Activated naive CD8-positive, alpha-beta T cell treated with anti-CD3 and anti-CD28 coated beads, Interleukin-2, amount 50 U/mL, for 16 hours (primary cell): ENCODE measurements at places on chromosomes 13 and 19.

- DNase-seq, result no peak
These were observed 103.5 kb downstream of the POSTN start for GRCh38 chr13:37495046-37495445.

DNA sequence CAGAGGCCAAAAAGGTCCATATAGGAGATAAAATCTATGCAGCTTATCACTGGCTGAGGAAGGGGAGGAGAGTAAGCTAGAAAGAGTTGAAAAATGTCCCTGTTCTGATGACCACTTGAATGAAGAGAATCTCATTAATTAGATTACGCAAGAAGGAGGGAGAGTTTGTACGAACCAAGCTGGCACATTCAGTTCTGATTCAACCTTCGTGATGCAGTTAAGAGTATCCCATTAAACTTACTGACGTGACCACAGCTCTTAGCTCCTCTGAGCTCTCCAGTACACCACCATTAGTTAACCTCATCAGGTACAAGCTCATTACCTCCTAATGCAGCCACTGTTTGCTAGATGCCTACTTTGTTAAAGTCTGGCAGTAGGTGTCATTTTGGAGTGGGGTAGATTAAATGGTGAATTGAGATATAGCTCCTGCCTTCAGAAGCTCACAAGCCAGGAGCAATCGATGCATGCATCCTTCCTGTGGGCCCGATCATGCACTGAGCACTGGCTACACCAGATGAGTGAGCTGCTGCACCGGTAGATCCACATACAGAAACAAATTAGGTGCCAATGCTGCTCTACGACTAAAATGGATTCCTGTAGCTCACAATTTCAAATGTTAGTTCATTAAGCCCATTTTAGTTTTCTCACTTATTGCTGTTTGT, 458.3 kb downstream of the COG6 start:
- DNase-seq, result no peak

DNA sequence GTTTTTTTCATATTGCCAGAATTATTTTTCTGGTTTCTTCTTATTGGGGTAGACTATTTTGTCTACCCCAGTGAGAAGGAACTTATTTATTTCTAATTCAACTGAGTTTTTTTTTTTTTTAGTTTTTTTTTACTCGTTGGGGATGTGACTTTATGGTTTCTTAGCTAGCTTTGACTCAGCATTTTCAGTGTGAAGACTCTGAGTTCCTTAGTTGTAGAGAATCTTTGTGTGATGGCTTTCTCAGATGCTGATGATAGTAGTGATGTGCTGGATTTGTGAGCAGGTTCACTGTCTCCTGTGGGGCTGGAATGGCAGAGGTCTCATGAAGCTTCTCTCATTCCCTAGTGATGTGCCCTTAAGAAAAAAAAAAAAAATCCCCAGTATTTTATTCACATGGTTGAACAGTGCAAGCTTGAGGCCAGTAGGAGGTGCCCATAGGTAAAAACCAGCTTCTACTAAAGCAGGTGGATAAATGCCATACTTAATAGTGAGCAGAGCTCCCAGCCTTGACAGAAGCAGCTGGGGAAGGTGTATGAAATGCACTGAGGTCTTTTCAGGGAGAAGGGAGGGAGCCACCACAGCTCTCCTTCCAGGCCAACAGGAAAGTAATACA, 106.2 kb upstream of the KLF5 start:
- DNase-seq, result no peak

GRCh38 chr13:64553411-64554129, 2676.6 kb downstream of the PCDH9 start:
- no peak for DNase-seq

GRCh38 chr19:51195316-51195586, 29.6 kb upstream of the CD33 start:
- DNase-seq, result no peak

- no peak for DNase-seq
These were observed 275.0 kb upstream of the MIR17HG start for GRCh38 chr13:91072486-91072885.

- no peak for DNase-seq
These were observed 113.6 kb upstream of the MBNL2 start for GRCh38 chr13:97108530-97108900.

DNA sequence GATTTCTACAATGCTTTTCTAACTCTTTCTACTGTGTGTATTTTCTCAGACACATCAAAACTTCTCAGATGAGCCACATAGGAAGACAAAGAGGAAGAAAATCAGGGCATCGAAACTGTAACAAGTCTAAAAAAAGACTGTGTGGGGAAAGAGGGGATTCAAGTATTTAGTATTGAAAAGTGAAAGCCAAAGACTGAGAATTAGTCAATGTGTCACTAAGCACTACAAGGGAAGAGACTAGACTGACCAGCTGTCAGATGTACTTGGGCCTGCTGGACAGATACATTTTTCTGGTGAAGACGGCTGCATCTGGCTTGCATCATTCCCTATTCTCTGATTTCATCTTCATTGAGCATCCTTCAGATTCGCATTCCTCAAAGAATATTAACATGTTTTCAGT, 25.4 kb downstream of the COMMD6 start:
- no peak for DNase-seq

- peak; percentile 52 for DNase-seq
These were observed at the start of gene PTPRS for GRCh38 chr19:5340637-5341447. PTPRS (minus strand) TSS chr19:5340812; CDS start chr19:5286140, 54,672 bp downstream.

DNA sequence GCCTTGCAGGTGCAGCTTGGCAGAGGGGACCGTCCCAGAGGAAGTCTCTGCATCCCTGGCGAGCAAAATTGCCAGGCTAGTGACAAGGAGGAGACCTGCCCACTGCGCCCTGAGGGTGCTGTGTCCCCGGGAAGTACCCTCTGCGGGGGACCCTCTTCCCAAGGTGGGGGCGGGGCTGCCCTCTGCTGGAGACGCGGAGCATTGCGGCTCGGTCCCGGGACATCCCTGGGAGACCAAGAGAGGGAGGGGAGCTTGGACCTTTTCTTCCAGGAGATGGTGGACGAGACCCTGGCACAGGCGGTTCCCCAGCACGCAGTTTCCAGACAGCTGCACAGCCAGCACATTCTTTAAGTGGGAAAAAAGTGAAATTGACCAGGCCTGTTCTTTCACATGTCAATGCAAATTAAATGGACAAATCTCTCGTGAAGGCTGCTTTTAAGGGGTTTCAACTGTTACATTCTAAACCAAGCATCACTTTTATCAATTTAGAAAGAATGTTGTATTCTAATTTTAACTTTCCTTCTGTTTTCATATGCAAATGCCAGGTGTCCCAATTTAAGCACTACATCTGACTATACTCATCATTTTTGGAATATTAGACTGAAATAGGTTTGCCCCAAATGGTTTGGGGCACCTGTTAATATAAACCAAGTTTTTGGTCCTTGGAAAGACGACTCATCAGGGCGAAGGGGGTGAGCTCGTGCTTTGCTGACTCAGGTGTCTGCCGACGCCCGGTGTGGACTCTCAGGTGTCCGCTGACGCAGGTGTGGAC, 60.7 kb downstream of the MCF2L start:
- DNase-seq, result peak; percentile 11

- DNase-seq, result no peak
These were observed 138.5 kb upstream of the TMTC4 start for GRCh38 chr13:100812982-100813584.

GRCh38 chr13:96810104-96810503, 184.2 kb downstream of the OXGR1 start:
- DNase-seq, result no peak

GRCh38 chr13:22629374-22629773, 551.4 kb upstream of the SGCG start:
- DNase-seq, result no peak

- no peak for DNase-seq
These were observed 3.3 kb downstream of the BCAM start for GRCh38 chr19:44812142-44812718.

GRCh38 chr19:10126213-10126639, 6.5 kb upstream of the EIF3G start:
- no peak for DNase-seq

- DNase-seq, result no peak
These were observed 21.5 kb downstream of the EBPL start for GRCh38 chr13:49669735-49670309.

DNA sequence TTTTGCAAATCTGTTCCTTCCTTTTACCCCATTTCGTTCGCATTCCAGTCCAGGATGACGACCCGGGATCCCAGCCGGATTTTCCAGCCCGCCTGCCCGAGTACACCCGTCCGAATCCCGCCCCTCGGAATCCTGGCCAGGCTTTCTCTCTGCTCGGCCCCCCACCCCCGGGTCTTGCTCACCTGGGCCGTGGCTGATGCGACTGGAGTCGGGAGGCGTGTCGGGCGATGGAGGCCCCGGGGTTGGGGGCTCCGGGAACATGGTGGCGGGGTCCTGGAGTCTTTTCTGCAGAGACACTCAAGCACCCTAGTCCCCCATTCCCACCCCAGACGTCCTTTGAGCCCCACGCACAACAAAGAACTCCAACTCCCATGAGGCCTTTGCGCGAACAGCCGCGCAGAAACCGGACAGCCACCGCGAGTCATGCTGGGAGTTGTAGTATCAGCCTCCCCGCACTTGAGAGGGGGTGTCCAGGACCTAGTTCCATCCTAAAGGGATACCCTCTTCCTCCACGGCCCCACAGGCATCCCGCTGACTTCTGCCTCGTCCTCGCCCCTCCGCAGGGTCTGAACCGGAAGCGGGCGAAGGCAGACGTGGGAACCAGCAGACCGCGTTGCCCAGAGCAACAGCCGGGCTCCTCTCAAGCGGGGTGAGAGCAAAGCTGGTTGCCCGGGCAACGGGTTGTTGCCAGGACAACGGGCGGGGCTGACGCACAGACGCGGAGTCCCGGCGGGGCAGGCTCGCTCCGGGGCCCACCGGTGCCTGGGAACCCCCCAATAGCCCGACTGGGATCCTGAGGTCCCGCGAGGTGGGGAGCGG, 1.1 kb downstream of the SYT5 start:
- peak; percentile 69 for DNase-seq

DNA sequence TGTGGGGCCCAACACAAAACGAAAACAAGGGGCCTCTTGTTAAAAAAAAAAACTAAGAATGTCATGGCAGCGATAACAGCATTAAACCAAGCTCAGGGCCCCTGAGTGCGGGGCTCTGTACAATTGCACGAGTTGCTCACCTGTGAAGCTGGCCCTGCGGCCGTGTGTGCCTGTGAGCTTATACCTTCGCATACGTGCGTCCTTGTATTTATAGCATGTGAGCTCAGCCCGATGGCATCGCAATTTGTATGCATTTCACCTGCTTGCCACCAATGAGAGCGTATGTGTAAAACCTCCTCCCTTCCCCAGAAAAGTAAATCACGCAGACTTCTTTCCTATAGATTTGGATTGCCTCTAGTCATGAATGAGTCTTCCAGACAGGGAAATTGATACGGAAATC, 17.1 kb downstream of the HNRNPM start:
- no peak for DNase-seq

DNA sequence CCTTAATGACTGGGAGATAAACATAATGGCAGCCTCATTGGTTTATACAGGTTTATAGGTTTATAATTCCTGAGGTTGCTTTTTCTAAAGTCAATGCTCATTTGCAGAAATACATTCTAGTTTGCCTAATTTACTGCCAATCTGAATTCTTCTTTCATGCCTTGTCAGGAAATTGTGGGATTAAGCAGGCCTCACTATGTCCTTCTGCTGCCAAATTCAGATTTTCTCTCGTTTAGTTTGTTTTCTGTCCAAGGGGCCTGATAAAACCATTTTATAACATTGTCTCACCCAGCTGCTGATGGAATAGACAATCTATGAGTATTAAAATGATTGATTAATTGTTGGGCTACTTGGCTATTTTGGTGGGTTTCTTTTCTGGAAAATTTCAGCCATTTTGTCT, 42.4 kb upstream of the OBI1 start:
- no peak for DNase-seq

GRCh38 chr19:41311613-41312012, 1.6 kb downstream of the CCDC97 start:
- no peak for DNase-seq

DNA sequence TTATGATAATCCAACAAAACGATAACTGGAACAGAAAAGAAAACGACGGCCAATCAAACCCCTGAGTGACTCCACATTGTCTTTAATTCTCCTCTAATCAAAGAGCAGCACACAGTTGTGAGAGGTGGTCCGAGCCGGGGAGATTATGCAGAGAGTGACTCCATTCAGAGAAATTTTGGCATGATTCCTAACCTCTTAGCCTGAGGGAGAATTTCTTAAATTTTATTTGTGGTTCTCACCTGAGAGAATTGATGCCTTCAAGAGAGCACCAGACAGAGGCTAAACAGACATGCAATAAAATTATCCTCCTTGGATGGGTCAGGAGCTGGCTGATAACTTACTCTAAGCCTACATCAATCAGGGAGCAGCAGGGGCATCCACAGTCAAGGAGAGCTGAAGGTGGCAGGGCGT, 310.0 kb upstream of the KLF12 start:
- DNase-seq, result no peak

DNA sequence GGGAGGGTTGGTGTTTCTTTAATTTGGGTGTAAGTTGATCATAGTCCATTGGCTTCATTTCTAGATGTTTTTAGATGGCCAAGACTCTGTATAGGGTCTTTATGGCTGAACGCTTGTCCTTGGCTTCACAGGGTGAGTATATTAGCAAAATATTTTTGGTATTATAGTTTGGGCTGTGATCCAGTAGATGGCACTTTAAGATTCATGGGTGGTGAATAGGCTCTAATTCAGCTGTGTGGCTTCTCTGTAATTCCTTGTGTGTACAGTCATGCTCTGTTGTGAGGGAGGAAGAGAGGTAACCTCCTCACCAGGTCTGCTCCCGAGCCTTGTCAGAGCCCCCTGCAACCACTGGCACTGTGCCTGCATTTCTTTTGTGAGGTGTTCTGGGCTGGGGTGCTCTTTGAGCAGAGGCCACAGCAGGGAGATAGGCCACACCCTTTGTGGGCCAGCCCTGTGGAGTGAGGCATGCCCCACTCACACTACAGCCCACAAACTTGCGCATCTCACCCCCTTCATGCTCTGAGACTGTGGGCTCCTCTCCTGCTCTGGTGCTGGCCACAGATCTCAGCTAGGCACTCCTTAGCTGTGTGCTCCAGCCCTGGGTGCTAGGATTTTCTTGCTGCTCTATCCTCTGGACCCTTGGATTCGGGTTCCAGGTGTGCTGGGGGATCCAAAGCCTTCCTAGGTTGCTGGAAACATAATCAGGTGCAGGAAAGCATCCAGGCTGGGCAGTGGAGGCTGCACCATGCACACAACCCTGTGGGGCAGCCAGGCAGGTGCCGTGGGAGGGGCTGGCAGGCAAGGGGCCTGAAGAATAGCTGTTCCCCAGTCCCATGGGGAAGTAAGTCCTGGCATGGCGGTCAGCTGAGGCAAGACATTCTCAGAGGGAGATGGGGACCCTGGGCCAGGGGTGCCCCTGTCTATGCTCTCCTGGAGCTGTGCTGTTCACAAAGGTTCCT, 193.9 kb downstream of the GPC5 start:
- no peak for DNase-seq

- no peak for DNase-seq
These were observed 219.9 kb downstream of the COG6 start for GRCh38 chr13:39875111-39875987.
